Central memory CD8-positive, alpha-beta T cell (primary cell): ENCODE measurements at places on chromosomes 6 and 20.

- no peak for DNase-seq
Measured at GRCh38 chr6:167013946-167014345, 14.7 kb downstream of the CEP43 start.

DNA sequence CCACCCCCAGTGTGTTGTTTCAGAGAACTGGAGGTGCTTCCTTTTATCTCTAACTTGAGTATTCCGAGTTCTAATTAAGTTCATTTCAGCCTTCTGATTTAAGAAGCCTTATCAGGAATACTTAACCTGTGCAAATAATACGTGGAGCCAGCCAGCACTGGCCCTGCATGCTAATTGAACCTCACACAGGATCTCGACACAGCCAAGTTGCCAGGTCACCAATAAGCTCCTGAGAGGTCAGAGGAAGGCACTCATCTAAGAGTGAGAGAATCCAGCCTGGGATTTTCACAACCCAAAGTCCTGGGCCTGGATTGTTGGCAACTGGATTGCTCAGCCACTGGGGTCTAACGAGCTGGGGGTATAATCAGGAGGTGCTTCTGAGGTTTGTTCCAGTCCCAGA lies 157.7 kb upstream of the LRFN2 start:
- no peak for DNase-seq

DNA sequence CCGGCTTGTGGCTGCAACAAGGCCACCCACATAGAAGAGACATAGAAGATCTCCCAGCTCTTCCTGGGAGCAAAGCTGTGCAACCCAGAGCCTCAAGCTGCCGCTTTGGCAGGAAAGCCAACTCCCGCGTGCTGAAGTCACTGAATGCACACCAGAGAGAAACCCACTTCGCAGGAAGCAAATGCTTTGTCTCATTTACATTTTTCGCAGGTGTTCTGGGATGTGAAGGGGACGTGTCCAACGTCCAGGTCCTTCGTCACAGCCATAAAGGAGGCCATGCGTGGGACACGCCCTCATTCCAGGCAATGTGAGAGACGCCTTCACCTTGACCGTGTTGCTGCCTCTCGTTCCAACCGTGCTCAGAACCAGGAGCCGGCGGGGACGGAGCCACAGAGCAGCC lies 24.4 kb downstream of the KCNQ2 start:
- DNase-seq, result no peak

- no peak for DNase-seq
Measured at GRCh38 chr6:141963543-141964295, 169.0 kb upstream of the GJE1 start.

GRCh38 chr6:110043366-110043994 lies 65.4 kb downstream of the GPR6 start:
- DNase-seq, result no peak

DNA sequence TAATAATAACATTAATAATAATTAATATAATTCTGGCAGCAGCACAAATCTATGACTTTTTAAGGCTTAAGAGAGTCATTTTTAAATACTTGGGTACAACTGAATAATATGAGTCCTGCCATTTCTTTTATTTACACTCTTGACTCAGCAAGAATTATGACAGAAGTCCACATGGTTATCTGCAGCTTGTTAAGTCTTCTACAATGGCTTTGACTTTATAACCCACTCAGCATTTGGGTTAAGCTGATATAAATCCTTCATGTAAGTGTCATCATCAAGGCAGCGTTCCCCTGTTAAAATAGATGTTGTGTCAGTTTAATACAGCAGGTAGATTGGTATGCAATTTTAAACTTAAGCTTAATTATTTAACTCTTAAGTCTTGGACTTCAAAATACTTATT lies 131.7 kb downstream of the ARHGAP18 start:
- no peak for DNase-seq

DNA sequence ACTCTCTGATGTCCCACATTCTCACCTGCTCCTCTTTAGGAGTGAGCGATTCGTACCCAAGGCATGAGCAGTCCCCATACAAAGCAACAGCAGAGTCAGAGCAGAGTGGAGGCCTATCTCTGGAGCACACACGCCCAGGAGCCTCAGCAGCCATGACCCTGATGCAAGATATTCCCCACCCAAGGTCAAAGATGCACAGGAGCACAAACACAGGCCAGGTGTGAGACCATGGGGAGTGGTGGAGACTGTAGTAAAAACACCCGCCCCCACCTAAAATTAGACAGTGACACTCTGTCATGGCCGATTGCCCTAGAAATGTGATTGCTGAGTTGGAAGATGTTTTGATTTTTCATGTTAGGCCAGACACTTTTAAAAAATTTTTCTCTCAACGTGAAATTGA lies 21.4 kb downstream of the RRBP1 start:
- DNase-seq, result no peak

DNA sequence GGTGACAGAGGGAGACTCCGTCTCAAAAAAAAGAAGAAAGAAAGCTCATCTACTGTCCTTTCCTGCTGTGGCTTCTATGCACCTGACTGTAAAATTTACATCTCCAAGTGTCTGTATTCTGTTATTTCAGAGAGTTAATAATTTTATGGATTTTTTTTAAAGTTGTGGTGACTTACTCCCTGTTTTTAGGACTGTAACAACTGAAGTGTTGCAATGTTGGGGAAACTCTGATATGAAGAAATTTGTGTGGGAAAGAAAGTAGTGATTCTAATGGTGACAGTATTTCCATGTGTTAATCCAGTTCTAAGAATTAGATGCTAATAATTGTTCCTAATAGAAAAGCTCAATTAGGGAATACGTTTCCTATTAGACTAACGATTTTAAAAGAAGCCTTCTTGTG lies 27.4 kb downstream of the STX11 start:
- DNase-seq, result no peak

DNA sequence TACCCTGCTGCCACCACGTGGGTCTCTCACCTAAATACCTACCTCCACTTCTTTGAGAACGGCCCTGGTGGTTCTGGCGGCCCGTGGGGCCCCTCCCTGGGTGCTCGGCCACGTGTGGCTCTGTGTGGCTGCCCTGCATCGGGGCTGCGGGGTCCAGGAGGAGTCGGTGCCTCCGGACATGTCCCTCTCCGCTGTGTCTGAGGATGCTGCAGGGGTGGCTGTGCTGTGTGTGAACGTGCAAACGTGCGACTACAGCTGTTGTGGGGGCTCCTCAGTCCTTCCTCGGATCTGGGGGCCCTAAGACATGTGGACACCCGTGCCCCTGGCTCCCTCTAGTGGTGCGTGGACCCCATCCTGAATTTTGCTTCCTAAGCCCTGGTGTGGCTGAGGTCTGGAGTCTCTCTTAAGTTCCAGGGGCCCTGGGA lies 691.8 kb downstream of the QKI start:
- DNase-seq, result no peak

DNA sequence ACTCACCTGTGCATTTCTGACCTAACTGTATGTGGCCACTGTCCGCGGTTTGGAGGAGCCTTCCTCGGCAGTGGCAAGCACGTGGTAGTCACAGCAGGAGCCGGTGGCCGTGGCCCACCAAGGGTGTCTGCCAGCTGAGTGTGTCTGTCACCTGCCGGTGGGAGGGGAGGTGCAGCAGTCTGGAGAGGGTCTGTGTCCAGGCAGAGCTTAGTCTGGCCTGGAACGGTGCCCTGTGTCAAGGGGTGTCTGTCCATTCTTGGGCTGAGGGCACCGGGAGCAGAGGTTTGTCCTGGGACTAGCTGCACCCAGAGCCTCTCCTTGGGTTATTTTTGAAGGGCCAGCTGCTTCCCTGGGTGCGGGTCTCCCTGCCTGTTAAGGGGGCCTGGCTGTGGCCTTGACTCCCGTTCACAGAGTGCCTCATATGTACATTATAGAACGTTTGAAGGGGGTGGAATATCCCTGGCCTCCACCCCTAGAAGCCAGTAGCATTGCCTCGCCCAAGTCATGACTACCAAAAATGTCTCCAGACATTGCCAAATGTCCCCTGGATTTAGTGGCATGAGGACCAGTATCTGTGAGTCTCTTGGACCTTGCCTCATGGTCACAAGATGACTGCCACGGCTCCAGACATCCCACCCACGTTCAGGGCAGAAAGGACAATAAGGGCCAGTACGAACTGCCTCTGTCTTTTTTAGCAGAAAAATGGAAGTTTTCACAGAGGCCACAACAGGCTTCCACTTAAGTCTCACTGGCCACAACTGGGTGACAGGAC lies 5.2 kb downstream of the RBM38 start:
- DNase-seq, result no peak

GRCh38 chr20:58616411-58616810 lies 34.7 kb upstream of the STX16 start:
- no peak for DNase-seq

- no peak for DNase-seq
Measured at GRCh38 chr6:139962654-139963347, 588.4 kb upstream of the CITED2 start.

GRCh38 chr6:110352563-110353262 lies 5.4 kb downstream of the METTL24 start:
- DNase-seq, result no peak

GRCh38 chr6:165915022-165915770 lies 252.2 kb upstream of the PDE10A start:
- DNase-seq, result no peak

- DNase-seq, result no peak
Measured at GRCh38 chr20:8227293-8227692, 95.2 kb downstream of the PLCB1 start.

- DNase-seq, result no peak
Measured at GRCh38 chr6:144745439-144745838, 460.3 kb downstream of the UTRN start.

DNA sequence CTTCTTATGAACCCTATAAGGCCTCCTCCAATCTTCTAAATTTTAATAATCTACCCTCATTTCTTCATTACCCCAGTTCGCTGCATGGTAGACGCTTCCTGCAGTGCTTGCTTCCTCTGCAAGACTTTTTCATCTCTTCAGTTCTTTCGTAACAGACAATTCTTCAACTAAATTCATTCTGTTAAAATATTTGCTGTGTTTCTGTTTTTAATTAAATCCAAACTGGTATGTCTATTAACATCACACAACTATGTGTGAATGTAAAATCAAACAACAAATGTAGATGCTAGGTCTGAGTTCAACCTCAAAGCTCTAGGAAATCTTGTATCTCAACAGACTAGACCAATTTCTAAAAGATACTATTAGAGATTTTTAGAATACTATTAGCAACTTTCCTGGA lies 199.3 kb downstream of the RNGTT start:
- no peak for DNase-seq

DNA sequence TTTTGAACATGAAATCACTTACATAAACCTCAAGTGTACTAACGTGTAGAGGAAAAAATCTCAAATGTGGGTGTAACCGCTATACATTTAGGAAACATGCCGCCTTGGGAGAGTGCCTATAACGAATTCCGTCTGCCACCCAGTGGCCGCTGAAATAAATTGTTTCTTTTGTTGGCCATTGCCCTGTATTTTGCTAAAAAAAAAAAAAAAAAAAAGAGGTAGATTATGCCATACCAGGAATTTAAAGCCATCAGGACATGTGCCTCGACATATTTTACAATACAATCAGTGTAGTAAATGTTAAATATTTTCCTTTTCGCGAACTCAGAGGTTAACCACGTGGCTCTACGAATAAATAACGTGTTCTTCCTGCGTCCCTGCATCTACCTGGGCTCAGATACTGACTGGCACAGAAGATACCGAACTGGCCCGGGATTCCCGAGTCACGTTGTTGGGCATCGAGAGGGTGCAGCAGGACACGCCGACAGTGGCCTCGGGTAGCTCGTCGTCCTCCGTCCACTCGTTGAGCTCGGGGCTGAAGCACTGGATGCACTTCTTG lies 14.3 kb downstream of the KLHL31 start:
- DNase-seq, result peak; percentile 41

- no peak for DNase-seq
Measured at GRCh38 chr6:84774157-84774984, 10.0 kb upstream of the TBX18 start.

DNA sequence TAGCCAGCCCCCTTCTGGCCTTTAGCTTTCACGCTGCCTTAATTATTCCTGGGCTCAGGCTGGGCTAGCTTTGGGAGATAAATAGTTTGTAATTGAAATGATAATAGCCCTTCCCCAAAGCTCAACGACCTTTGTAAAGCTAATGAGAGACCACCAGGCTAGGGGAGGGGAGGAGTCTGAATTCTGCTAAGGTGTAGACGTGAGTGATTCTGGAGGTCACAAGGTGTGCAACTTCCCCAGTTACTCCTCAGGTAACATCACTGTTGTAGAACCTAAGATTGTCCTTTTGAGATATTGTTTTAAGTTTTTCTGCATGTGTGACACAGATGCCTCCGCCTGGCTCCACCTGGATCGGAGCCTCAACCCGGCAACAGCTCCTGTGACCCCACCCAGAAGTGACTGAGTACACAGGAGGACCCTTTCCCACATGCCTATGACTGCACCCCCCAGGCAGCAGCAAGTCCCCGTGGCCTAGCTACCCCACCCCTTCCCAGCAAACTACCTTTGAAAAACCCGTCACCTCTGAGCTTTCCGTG lies 5.8 kb upstream of the GPR31 start:
- DNase-seq, result no peak

- no peak for DNase-seq
Measured at GRCh38 chr6:170447561-170447930, 105.6 kb downstream of the PSMB1 start.

- no peak for DNase-seq
Measured at GRCh38 chr20:44064501-44065400, 122.2 kb downstream of the JPH2 start.

DNA sequence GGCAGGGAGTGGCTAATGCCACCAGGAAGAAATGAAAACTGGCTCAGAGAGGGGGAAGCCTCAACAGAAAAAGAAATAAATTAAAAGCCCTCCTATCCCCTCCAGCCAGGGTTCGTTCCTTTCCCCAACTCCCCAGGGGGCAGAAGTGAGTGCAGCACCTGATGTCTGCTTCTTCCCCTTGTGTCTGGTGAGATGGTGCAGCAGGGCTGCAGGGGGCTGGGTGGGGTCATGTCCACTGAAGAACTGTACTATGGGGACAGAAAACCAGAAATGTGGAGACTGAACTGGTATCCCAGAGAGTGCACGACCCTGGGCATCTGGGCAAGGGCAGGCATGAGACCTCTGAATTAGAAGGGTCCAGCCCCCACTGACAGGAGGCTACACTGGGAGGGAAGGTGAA lies 4.0 kb downstream of the EGFL8 start:
- DNase-seq, result no peak

DNA sequence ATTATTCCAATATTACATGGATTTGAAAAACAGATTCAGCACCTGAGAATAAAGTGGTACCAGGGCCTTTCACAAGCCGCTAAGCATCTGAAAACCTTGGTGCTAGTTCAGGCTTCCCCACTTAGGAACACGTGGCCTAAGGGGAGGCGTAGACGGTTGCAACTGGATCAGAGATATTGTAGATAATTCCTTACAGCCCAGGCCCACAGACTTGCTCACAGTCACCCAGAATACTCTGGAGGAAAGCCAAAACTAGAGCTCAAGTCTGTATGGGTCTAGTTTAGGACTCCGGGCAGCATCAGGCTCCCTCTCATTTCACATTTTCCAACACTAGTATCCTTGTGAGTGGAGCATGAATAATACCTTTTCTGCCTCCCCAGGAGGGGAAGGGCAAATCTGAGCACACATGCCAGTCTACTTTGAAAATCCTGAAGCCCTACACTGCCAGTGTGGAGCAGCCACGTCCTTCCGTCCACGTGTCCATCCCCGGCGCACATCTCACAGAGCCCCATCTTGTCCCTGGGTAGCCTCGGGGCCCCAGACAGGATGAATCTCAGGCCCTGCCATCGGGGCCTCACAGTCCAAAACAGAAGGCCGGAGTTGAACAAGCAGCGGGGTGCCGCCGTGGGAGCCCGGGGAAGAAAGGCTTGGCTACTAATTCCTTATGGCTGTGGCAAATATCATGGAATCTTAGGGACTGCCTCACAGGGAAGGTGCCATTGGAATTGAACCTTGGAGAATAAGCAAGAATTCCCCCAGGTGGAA lies 299.3 kb downstream of the NRN1 start:
- no peak for DNase-seq
